ENCODE measurements at places on chromosomes 13 and 19.

DNA sequence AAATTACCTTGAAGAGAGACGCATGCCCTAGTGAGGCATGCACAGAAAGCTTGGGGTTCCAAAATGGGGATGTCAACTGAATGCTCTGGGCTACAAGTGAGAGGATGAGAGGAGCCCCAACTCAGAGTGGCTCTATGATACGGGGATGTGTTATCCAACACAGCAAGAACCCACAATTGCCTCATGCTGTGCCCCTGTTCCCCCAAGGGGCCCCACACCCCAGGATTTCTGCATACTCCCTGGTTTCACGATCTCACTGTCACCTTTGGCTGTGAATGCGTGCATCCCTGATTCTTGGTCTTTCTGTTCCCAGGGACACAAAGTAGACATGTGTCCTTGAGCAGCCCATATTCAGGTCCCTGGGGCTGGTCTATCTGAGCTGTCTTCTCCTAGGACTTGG is 29.3 kb downstream of the WDR88 start:
- DNase-seq: no peak

- DNase-seq: no peak
Measured at GRCh38 chr13:42011601-42012350, 36.7 kb upstream of the DGKH start.

- no peak for DNase-seq
Measured at GRCh38 chr13:105611424-105611823, 924.0 kb downstream of the EFNB2 start.

DNA sequence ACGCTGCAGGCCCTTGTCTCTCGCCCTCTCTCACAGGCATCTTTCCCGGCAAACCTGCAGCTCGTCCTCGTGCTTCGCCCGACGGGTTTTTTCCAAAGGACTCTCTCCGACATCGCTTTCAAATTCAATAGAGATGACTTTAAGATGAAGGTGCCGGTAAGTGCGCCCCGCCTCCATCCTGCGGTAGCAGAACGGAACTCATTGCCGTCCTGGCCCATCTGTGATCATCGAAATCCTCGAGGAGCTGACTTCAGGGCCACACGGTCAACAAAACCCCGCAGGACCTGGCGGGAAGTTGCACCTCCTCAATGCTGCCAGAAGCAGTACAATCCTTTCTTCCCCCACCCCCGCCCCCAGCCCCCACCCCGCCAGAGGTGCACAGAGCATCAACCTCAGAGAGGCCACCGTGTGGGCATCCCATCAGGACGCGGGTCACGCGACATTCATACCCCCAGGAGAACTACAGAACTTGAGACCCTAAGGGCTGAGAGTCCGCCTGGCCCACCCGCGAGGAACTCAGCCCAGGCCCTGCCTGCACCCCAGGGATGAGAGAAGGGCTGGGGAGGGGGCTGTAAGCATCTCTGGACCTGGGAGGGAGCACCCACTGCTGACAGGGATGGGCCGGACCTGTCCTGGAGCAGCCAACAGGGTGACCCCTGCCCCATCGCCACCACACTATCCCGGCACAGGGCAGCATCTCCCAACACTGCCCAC is 44.9 kb upstream of the F7 start:
- DNase-seq: no peak

DNA sequence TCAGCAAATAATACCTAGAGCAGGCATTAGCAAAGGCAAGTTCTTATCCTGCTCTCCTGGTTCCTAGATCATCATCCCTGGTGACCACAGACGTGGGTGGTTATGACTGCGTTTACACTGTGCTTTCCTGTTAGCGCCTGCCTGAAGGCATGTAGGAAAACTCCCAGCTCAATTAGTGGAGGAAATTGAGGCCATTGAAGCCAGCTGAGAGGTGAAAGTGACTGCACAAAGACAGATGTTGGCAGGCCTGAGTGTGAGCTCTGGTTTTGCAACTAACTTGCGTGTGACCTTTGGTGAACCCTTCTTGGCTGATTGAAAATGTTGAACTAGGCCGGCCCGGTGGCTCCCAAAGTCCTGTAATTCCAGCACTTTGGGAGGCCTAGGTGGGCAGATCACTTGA is 17.5 kb upstream of the NWD1 start:
- no peak for DNase-seq

DNA sequence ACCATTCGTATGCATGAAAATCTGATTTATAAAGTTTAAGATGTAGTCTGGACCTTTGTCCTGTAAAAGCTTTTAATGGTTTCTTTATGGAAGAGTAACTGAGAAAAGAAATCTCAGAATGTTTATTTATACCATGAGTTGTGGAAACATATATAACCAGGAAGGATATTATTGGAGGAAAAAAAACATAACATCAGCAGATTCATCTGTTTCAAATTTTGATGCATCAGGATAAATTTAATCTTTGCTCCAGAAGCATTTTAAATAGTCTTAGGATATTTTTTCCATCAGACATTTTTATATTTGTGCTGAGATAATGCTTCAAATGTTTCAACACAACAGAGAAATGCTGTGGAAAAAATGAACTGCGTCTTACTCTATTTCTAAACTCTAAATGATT is 31.2 kb upstream of the CSNK1A1L start:
- DNase-seq: no peak

Measured in 8988T (cell line).